NCI-H2081 treated with DMSO at 0.1 percent for 48 hours (cell line): ENCODE measurements at places on chromosomes 12 and 14.

GRCh38 chr12:4588916-4589315 is 26.9 kb downstream of the DYRK4 start:
- no peak for DNase-seq

GRCh38 chr14:71932229-71932981 is at the start of gene RGS6:
Gene RGS6, plus strand, starts transcription at chr14:71932429.
- no peak for DNase-seq

GRCh38 chr12:18754124-18754707 is 16.3 kb downstream of the CAPZA3 start:
- DNase-seq = no peak

GRCh38 chr12:34204830-34205285 is 182.6 kb downstream of the ALG10 start:
- DNase-seq = no peak

DNA sequence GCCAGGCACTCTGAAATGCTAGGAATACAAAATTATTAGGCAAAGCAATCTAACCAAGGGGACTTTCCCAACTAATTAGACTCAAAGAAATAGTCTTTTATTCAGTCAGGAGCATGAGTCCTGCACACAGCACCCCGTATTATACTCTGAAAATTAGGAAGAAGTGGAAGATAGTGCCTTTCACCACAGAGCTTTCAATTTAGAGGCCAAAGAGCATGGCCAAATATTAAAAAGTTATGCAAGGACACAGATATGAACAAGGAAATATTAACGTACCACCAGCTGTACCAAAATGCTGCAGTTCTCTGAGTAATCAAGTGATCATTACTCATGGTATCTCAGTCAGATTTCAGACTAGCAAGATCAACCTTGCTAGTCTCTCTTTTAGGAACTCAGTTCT is 22.6 kb upstream of the MDM2 start:
- DNase-seq = no peak

DNA sequence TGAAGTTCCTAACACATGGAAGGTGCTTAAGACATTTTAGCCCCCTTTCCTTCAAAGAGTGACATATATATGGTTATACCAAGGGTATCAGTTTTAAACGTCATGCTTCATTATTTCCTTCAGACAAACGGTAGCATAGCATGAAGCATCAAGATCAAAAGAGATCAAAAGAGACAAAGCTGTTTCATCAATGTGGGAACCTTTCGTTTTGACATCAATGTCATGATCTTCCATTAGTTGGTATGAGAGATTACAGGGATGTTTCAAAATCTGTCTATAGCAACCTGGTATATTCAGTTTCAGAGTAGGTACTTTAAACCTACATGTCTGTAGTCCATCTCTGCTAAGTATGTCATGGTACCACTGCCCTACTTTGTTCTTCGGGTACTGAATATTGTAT is 28.3 kb downstream of the PUS7L start:
- DNase-seq = no peak

DNA sequence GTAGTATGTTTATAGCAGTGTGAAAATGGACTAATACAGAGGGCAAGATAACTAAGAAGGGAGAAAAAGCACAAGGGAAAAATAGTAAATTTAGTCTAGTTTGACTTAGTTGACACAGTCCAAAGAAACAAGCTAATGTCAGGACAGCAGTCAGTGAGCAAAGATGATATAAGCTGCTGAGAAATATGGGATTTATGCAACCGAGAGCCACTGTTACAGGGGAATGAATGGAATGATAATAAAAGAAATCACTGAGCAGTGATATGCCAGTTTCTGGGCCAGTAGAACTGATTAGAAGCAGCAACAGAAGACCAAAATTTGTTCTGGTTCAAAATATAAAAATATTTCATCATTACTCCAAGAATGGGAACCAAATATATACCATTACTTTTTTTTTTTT is 60.1 kb downstream of the R3HDM2 start:
- no peak for DNase-seq

- DNase-seq = no peak
Observed at GRCh38 chr12:128857133-128857763, 4.0 kb downstream of the GLT1D1 start.

DNA sequence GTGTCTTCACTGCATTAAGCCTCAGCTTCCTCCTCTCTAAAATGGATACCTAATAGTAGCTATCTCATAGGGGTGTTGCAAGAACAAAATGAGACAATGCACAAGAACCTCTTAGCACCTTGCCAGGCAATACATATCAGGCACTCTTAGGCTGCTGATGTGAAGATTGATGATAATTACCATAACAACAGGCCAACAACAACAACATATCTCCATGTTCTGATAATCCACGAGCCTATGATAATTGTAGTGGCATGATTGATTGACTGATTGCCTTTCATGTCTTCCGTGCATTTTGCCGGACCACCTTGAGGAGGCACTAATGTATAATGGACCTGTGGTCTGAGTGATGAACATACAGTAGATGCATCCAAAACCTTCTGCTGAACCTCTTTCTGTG is 50.7 kb upstream of the WSCD2 start:
- DNase-seq = no peak

GRCh38 chr14:100374270-100374669 is 51.1 kb downstream of the SLC25A47 start:
- no peak for DNase-seq

DNA sequence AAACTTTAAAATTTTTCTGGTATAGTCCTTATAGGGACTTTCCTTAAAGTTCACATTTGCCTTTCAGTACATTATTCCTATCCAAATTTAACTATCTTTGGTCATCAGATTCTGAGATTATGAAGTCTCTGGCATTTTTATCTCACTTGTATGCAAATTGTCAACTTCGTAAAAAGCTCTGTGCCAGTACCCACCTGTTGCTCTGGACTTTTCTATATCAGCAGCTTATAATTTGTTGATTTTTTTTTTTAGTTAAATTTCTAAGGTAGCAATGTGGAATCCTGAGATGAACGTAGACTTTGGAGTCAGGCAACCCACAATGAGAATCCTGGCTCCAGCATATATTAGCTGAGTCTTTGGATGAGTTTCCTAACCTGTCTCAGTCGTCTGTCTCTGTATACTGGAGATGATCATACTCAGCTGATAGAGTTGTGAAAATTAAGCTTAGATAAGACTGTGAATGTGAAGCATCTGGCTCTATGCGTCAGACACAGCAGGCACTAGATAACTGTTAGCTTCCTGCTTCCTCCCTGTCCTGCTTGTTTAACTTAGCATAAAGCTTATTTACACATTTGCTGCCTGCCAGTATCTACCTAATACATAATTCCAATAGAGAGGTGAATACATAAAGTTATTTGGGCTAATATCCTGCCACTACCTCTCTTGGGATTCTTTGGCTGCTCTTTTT is 59.8 kb downstream of the MARK3 start:
- peak; percentile 7 for DNase-seq

DNA sequence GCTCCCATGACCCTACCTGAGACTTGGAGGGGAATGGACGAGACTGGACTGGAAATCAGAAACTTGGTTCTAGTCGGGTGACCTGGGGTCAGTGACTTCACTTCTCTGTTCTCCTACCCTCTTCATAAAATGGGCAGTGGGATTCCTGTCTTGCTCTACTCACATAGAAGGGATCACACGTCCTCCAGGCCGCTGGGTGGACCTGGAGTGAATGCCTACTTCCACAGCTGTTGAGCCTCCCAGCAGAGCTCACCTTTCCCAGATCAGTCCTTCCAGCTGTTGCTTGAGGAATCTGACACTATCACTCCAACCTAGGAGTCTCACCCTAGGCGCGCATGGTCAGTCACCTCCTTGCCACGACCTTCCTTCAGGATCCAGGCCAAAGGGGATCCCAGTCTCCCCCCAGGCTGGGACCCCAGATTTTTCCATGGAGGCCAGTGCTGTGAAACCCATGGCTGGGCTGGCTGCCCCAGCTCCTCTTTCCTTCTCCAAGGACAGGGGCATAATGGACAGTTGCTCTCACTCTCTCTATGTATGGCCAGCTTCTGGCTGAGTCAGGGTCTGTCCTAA is 637 bp downstream of the ACVRL1 start:
- DNase-seq = no peak

GRCh38 chr14:102088012-102088792 is 1.4 kb upstream of the HSP90AA1 start:
- DNase-seq = no peak

DNA sequence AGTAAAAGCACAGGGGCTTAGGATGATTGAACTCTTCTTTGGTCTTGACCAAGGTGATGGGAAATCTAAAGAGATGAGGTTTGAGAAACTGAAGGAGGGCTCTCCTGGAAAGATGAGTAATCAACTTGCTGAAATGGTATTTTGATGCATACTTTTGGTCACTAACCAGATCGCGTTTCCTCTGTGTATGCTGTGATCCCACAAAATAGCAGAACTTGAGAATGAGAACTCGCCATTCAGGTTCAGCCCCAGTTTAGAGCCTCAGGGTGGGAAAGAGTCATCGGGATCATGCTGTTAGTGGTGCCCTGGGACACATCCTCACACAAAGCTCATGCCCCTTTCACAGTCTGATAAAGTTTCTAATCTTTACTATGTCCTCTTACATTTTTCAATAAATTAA is 488.8 kb downstream of the ETNK1 start:
- DNase-seq = no peak

DNA sequence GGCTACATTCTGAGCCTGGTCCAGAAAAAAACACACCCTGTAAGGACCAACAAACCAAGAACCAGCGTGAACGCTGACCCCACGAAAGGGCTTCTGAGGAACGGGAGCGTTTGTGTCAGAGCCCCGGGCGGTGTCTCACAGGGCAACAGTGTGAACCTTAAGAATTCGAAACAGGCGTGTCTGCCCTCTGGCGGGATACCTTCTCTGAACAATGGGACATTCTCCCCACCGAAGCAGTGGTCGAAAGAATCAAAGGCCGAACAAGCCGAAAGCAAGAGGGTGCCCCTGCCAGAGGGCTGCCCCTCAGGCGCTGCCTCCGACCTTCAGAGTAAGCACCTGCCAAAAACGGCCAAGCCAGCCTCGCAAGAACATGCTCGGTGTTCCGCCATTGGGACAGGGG is 7.9 kb downstream of the DACT1 start:
- DNase-seq = no peak

GRCh38 chr14:60639674-60640073 is 9.6 kb downstream of the SIX1 start:
- no peak for DNase-seq

- no peak for DNase-seq
Observed at GRCh38 chr12:89166525-89166934, 185.8 kb downstream of the DUSP6 start.

DNA sequence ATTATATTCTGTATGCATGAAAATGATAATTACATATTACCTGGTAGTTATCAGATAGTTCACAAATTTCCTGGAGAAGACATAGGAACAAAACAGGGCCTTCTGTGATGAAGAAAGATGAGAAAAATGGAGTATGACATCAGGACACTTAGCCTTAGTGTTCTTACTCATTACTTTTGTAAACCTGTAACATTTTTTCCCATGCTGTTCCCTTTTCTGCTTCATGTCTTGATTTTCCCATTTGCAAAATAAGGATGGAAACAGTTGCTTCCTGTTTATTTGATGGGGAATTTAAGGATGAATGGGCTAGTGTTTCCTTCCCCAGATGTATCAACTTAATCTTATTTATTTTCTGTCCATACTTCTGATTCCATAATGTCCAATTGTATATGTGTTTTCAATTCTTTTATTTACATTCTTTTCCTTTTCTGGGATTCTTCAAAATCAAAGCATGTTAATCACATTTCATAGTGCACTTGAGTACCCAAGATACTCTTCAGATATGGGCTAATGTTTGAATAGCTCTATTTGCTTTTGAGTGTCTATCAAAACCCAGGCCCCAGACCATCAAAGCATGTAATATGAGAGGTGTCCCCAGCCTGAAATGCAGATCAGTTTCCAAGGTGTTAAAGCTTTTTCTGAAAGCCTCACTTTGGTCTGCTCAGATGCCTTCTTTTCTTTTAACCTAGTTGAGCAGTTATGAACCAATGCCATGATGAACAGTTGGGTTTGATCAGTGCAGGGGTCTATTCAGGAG is 260.5 kb downstream of the RAD51B start:
- no peak for DNase-seq

GRCh38 chr14:94170136-94170535 is 4.0 kb upstream of the PPP4R4 start:
- no peak for DNase-seq

- DNase-seq = no peak
Observed at GRCh38 chr12:28908646-28909045, 240.4 kb upstream of the FAR2 start.

- DNase-seq = no peak
Observed at GRCh38 chr12:108627134-108627920, 6.4 kb downstream of the SELPLG start.

- DNase-seq = no peak
Observed at GRCh38 chr12:132464820-132465219, 25.1 kb upstream of the FBRSL1 start.

- DNase-seq = no peak
Observed at GRCh38 chr12:80419644-80420043, 24.4 kb upstream of the PTPRQ start.
